Fibroblast of pulmonary artery (primary cell): ENCODE measurements at places on chromosomes 3 and 15.

DNA sequence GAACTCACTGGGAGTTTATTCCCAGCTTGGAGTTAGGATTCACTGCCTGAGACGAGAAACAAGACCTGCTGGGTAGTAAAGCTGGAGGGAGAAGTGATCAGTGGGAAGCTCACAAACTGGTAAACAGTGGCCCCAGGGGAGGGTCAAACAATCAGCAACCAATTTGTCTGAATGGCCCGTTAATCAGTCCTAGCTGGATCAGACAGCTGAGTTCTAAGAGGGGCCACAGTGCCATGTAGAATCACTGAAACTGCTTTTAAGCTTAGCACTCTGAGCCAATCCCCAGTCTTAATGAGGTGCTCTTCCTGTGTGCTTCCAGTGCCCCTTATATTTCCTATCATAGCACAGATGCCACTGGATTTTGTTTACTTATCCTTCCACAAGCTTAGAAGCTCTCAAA is 591.7 kb downstream of the RSL24D1 start:
- no peak for DNase-seq

DNA sequence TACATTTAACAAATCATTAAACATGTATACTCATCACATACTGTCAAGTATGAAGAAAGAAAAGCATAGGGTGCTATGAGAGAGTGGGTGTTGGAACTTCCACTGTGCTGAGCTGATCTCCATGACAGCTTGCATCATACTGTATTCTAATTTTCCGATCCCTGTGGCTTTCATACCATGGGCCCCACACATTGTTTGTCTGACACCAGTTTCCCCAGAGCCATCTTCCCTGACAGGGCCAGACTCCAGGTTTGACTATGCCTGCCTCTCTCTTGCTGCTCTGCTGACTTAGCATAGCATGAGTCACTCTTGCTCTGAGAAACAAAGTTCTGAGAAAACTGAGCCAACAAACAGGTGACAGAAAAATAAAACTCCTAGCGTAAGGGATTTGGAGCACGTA is 37.0 kb upstream of the CASR start:
- no peak for DNase-seq

- DNase-seq = no peak
These were observed 98.4 kb upstream of the THBS1 start for GRCh38 chr15:39482459-39482858.

- DNase-seq = no peak
These were observed 80.4 kb upstream of the MEF2A start for GRCh38 chr15:99485153-99485961.

DNA sequence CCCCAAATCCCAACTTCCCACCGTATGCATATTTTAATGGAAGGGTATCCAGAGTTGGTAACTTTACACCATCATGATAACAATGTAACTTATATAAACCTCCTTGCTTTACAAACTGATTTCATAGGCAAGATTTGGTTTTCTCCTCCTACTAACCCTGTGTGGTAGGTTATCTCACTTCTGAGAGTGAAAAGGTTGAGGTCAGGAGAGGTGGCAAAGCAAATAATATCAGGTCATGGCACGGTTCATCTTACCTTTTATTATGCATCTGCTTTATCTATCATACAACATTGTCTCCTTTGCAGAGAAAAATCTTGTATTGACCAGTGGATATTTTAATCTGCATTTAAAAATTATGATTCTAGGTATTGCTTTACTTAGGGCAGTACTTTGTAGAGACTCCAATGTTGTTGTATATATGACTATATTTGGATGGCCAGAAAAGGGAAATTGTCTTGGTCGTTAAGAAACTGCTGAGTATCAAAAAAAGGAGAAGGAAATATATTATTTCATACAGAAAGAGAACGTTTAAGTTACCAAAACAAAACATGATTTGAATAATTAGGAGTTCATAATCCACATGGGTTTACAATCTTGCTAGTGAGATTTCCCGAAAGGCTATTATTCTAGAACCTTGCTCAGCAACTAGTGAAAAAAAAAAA is 30.4 kb downstream of the NFKBIZ start:
- no peak for DNase-seq

- no peak for DNase-seq
These were observed 106.3 kb downstream of the DMXL2 start for GRCh38 chr15:51516291-51516690.

GRCh38 chr15:71599418-71600151 is 210.8 kb upstream of the NR2E3 start:
- no peak for DNase-seq

- no peak for DNase-seq
These were observed 1.9 kb upstream of the ROPN1 start for GRCh38 chr3:123993818-123994217.

DNA sequence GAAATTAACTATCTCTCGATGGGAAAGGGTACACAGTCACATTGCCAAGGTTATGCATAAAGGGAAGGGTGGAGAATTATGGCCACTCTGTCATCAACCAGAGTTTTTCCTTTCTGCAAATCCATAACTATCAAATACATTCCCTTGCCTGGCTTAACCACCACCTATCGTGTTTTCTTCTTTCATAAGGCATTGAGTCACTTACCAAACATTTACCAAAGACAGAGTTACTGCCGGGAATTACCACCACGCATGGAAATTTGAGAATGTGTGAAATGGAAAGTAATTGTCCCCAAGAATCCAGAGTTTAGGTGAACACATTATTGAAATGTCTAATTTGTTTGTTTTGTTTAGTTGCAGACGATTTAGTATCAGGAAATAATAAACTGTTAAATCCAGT is 134.3 kb upstream of the LRRN1 start:
- DNase-seq = no peak

DNA sequence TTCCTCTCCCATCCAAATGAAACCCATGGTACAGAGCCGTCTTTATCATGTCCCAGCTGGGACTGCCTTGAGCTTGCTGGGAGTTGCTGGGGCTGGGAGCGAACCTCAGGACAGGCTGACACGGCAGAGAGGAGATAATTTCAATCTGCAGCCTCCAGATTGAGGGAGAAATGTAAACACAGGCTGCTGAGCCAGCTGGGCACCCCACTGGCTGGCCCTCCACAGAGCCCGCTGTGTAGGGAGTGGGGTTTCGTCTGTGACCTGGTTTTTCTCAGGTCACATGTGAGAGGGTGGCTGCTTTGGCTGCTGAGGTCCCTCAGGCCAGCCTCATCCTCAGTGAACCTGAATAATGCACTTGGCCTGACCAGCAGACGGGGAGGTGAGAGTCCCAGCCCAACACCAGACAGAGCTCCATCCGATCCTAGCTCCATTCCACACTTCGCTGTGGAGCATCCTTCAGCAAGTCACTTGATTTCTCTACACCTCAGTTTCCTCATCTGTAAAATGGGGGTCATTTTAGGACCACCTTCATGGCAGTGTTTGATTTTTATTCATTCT is 121.6 kb upstream of the MRPS22 start:
- DNase-seq = no peak

DNA sequence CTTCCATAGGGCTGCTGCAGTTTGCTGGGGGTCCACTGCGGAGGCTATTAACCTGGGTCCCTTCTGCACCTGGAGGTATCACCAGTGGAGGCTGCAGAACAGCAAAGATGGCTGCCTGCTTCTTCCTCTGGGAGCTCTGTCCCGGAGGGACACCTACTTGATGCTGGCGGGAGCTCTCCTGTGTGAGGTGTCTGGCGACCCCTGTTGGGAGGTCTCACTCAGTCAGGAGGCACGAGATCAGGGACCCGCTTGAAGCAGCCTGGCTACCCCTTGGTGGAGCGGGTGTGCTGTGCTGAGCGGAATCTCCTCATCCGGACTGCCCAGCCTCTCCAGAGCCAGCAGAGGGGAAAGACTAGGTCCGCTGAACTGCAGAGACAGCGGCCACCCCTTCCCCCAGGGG is 56.0 kb upstream of the CTXND1 start:
- no peak for DNase-seq

DNA sequence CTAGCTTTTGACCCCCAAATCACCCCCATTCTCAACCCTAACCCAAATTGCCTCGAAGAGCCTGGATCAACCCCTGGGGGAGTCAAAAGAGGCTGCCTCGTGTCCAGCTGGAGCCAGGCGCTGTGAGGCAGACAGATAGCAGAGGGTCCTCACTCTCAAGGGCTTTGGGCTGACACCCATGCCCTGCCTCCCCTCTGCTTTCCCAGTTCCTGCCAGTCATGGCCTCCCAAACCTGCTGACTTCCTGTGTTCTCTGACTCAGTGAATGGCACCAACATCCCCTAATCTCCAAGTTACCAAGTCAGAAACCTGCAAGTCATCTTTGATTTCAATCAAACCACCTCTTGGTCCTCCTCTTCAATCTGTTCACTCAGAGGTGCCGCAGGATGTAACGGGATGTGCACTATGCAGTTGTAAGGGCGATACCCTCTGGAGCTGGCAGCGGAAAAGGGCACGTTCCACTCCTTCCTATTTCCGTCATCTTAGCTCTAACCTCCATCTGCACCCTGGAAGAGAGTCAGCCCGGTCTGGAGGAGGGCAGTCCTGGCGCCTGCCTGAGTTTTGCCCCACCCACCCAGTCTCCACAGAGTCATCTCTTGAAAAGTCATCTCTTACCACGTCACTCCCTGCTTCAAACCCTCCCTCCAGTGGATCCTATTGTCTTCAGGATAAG is 52.4 kb upstream of the FAM174B start:
- DNase-seq = peak; percentile 38

GRCh38 chr15:66931768-66932633 is 133.4 kb upstream of the SMAD3 start:
- peak; percentile 73 for DNase-seq

DNA sequence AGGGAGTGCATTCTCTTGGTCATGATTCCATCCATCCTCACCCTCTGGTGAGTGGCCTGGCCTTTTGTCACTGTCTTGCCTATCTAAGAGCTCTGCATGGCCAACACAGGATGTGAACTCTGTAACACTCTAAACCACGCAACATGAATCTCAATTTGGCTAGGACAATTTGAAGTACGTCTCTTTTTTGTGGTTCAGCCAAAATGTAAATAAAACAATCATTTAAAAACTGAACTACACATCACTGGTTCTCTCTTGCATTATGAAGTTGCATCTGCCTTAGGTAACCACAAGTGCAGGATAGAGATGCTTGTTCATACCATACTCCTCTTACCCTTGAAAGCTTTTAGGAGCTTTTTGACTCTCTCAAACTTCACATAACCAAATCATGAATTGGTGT is 27.3 kb downstream of the CCR3 start:
- DNase-seq = no peak

DNA sequence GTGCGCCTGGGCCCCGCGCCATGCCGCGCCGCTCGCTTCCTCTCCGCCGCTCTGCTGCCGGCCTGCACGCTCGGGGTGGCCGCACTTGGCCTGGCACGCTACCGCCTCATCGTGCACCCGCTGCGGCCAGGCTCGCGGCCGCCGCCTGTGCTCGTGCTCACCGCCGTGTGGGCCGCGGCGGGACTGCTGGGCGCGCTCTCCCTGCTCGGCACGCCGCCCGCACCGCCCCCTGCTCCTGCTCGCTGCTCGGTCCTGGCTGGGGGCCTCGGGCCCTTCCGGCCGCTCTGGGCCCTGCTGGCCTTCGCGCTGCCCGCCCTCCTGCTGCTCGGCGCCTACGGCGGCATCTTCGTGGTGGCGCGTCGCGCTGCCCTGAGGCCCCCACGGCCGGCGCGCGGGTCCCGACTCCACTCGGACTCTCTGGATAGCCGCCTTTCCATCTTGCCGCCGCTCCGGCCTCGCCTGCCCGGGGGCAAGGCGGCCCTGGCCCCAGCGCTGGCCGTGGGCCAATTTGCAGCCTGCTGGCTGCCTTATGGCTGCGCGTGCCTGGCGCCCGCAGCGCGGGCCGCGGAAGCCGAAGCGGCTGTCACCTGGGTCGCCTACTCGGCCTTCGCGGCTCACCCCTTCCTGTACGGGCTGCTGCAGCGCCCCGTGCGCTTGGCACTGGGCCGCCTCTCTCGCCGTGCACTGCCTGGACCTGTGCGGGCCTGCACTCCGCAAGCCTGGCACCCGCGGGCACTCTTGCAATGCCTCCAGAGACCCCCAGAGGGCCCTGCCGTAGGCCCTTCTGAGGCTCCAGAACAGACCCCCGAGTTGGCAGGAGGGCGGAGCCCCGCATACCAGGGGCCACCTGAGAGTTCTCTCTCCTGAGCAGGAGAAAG is 951 bp downstream of the GPR62 start:
- peak; percentile 52 for DNase-seq

GRCh38 chr3:130823241-130823884 is 70.5 kb upstream of the ATP2C1 start:
- no peak for DNase-seq

DNA sequence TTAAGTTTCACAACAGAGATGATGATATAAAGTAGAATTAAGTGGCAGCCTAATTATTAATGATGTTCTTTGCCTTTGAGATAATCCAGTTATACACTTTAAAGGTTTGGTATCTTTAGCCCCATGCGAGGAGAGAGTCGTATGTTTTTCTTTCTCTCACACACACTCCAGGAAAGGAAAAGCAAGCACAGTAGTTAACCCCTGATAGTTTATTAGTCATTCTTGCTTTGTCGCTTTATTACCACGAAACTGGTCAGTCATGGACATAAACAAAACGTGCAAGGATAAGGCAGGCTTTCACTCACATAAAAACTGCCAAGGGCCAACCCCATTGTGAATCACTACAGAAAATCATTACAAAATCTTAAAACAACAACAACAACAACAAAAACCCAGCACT is 866.9 kb downstream of the FHIT start:
- DNase-seq = peak; percentile 6

GRCh38 chr3:10443272-10444109 is 61.9 kb downstream of the ATP2B2 start:
- no peak for DNase-seq

- peak; percentile 57 for DNase-seq
These were observed 25.8 kb downstream of the CHRM5 start for GRCh38 chr15:33994005-33994615.

DNA sequence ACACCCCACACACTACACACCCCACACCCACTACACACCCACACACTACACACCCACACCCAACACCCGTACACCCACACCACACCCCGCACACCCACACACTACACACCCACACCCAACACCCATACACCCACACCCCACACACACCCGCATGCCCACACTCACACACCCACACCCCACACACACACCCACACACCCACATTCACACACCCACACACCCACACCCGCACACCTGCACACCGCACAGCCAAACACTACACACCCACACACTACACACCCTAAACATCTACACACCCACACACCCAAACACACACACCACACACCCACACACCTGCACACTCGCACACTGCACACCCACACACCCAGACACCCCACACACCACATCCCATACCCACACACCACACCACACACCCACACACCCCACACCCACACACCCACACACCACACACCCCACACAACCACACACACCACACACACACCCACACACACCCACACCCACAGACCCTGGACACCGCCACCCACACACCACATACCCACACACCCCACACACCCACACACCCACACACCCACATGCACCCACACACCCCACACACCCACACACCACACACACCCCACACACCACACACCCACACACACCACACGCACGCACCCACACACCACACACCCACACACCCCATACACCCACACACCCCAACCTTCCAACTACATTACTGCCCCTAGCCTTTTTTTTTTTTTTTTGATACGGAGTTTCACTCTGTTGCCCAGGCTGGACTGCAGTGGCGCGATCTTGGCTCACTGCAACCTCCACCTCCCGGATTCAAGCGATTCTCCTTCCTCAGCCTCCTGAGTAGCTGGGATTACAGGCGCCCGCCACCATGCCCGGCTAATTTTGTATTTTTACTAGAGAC is 16.9 kb downstream of the CEP19 start:
- DNase-seq = no peak

- DNase-seq = no peak
These were observed 16.8 kb upstream of the PLA2G4E start for GRCh38 chr15:42037656-42038055.

GRCh38 chr3:354432-354831 is 157.9 kb downstream of the CHL1 start:
- peak; percentile 55 for DNase-seq

GRCh38 chr3:58176827-58177489 is 33.8 kb downstream of the DNASE1L3 start:
- no peak for DNase-seq
